ENCODE measurements at places on chromosomes 16 and 17. TPM values are rescaled to one million over a fixed set of nuclear protein-coding genes. Genes with fewer than 3 reads are reported as not detected.

The SLC5A10 gene
- 0.17 TPM for total RNA-seq

The DNAH17 gene
- 1.4 TPM for total RNA-seq

The CMTM2 gene
- 0.65 TPM for total RNA-seq

The SPECC1 gene
- total RNA-seq = 152 TPM

The KRTAP9-2 gene
- not detected for total RNA-seq

The TBC1D3I gene
- total RNA-seq = 0.81 TPM

The CCDC154 gene
- 2.8 TPM for total RNA-seq

The CAVIN1 gene
- total RNA-seq = 170 TPM

The AXIN1 gene
- total RNA-seq = 51.2 TPM

The GJD3 gene
- not detected for total RNA-seq

The OSGIN1 gene
- 41.3 TPM for total RNA-seq

The KRT25 gene
- not detected for total RNA-seq

The TNS4 gene
- total RNA-seq = 23.5 TPM

The VTN gene
- total RNA-seq = not detected

The SCNN1G gene
- total RNA-seq = not detected

The HCRT gene
- not detected for total RNA-seq

The LITAF gene
- 232 TPM for total RNA-seq

The HS3ST6 gene
- total RNA-seq = not detected

The WFIKKN1 gene
- 9.2 TPM for total RNA-seq

The PLXDC1 gene
- 2.9 TPM for total RNA-seq

The ACAP1 gene
- total RNA-seq = 28.5 TPM

The CASKIN2 gene
- 25.4 TPM for total RNA-seq

The CCL3 gene
- not detected for total RNA-seq

The FOXC2 gene
- total RNA-seq = not detected

The NPIPA3 gene
- total RNA-seq = not detected

The LLGL2 gene
- total RNA-seq = 156 TPM

The CACNG5 gene
- not detected for total RNA-seq

The KRTAP4-5 gene
- not detected for total RNA-seq

The LPCAT2 gene
- total RNA-seq = 92.6 TPM

The TBC1D3 gene
- not detected for total RNA-seq

The HBM gene
- total RNA-seq = not detected

The ANKRD40CL gene
- not detected for total RNA-seq

The ST6GALNAC1 gene
- total RNA-seq = 0.76 TPM

The HOXB4 gene
- 2.0 TPM for total RNA-seq

The MILR1 gene
- 25.6 TPM for total RNA-seq

The BCAR1 gene
- total RNA-seq = 53.9 TPM

The SLC12A3 gene
- 0.26 TPM for total RNA-seq

The EFCAB3 gene
- not detected for total RNA-seq

The RARA gene
- 21.5 TPM for total RNA-seq

The SMARCD2 gene
- total RNA-seq = 73.6 TPM

The HOXB5 gene
- total RNA-seq = 12.9 TPM

The ATXN7L3 gene
- 59.3 TPM for total RNA-seq

The OR2C1 gene
- total RNA-seq = not detected

The SLC5A11 gene
- total RNA-seq = 3.7 TPM

The STX4 gene
- 100 TPM for total RNA-seq

The ZG16B gene
- total RNA-seq = 23.4 TPM

The ASB16 gene
- total RNA-seq = not detected

The MAPK8IP3 gene
- total RNA-seq = 125 TPM

The TCAP gene
- 1.6 TPM for total RNA-seq

The PRAC2 gene
- total RNA-seq = not detected

The RMI2 gene
- 38.0 TPM for total RNA-seq

The ITGB3 gene
- total RNA-seq = 0.31 TPM

The RBFOX1 gene
- total RNA-seq = not detected

The HSD17B2 gene
- not detected for total RNA-seq

The PLA2G10 gene
- 5.8 TPM for total RNA-seq

The FBXW10B gene
- 16.2 TPM for total RNA-seq

The PNMT gene
- total RNA-seq = 0.75 TPM

The RDM1 gene
- total RNA-seq = 15.5 TPM
